ENCODE measurements at places on chromosomes 16 and 17.

- H3K36me3 ChIP-seq, result no peaks in the 10 kb centered on the region
- peaks cover 24% of the 10 kb centered on the region for H3K4me1 ChIP-seq
- DNase-seq, result no peak
- H3K27me3 ChIP-seq, result no peaks in the 10 kb centered on the region
- no peak overlapping the region for H3K27ac ChIP-seq
Measured at GRCh38 chr17:62816282-62816839, 8.2 kb upstream of the MARCHF10 start.

GRCh38 chr16:9138021-9138680, 46.7 kb downstream of the HAPSTR1 start:
- no peak overlapping the region for H3K27ac ChIP-seq
- no peaks in the 10 kb centered on the region for H3K36me3 ChIP-seq
- DNase-seq, result no peak
- H3K4me3 ChIP-seq, result no peak overlapping the region

- DNase-seq, result no peak
- H3K4me3 ChIP-seq, result no peak overlapping the region
- H3K36me3 ChIP-seq, result peaks cover 4% of the 10 kb centered on the region
- H3K27ac ChIP-seq, result no peak overlapping the region
Measured at GRCh38 chr17:51078009-51078592, 42.6 kb downstream of the SPAG9 start.

DNA sequence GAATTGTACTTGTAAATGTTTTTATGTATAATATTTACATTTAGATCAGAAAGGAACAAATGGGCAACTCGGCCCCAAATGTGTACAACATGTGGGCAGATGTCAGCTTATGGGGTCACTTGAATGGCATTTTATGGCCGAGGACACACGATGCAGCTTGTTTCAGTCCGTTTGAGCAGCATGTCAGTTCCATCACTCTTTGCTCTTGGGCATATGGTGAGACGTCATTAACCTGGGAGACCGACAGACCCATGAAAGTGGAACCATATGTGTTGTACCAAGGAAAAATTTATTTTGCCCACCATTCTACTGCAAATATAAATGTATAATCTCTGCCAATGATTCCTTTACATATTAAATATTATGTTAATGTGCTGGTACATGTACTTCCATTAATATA, 561.9 kb upstream of the SOX9 start:
- no peak for DNase-seq
- H3K36me3 ChIP-seq, result no peaks in the 10 kb centered on the region
- no peaks in the 10 kb centered on the region for H3K27me3 ChIP-seq
- no peak overlapping the region for H3K4me3 ChIP-seq
- H3K27ac ChIP-seq, result no peak overlapping the region

All from endothelial cell of umbilical vein (primary cell).